ENCODE measurements at places on chromosomes 5 and 9.

DNA sequence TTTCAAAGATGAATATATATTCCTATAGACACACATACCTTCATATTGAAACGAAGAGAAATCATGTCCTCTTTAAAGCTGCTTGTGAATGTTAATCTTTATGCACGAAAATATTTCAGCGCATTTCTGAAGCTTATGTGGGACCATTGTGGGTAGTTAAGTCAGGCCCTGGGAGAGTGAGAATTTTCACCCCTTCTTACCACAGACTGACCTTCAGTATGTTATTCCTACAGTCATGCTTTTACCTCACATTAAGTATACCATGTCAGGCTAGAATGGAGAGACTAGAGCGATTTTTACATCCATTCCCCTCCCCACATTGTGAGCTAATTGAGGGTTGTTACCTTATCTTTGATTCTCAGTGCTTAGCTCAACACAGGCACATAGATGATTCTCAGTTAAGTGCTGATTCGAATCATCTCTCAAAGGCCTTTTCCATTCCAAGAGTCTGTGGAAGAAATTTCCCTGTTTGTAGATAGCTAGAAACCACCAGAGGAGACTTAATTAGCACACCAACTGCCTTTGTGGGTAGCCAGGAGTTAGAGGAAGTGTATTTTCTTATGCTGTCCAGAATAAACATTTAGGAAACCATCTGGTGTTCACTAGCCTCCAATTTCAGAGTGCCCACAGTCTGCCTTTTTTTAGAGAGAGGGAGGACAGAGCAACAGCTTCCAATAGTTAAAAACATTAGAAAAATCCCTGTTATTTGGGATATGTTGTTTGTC is 110.5 kb downstream of the MEGF10 start:
- DNase-seq, result no peak

DNA sequence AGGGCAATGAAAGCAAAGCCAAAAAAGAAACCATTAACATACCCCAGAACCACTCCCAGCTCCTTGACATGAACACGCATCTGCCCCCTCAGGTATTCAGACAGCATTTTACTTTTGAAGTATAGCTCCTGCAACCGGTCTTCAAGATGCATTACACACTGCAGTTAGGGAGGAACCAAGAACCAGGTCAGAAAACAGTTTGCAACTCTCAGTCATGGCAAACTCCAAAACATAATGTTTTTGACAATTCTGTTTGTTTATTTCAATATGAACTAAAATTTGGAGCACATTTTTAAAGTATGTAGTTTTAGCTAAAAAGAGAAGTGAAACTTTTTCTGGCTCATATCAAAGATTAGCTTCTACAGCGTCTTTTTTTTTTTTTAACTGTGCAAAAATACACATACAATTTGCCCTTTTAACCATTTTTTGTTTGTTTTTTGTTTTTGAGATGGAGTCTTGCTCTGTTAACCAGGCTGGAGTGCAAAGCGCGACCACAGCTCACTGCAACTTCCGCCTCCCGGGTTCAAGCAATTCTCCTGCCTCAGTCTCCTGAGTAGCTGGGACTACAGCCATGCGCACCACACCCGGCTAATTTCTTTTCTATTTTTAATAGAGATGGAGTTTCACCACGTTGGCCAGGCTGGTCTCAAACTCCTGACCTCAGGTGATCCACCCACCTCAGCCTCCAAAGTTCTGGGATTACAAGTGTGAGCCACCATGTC is 12.2 kb upstream of the RAPGEF6 start:
- DNase-seq, result no peak

DNA sequence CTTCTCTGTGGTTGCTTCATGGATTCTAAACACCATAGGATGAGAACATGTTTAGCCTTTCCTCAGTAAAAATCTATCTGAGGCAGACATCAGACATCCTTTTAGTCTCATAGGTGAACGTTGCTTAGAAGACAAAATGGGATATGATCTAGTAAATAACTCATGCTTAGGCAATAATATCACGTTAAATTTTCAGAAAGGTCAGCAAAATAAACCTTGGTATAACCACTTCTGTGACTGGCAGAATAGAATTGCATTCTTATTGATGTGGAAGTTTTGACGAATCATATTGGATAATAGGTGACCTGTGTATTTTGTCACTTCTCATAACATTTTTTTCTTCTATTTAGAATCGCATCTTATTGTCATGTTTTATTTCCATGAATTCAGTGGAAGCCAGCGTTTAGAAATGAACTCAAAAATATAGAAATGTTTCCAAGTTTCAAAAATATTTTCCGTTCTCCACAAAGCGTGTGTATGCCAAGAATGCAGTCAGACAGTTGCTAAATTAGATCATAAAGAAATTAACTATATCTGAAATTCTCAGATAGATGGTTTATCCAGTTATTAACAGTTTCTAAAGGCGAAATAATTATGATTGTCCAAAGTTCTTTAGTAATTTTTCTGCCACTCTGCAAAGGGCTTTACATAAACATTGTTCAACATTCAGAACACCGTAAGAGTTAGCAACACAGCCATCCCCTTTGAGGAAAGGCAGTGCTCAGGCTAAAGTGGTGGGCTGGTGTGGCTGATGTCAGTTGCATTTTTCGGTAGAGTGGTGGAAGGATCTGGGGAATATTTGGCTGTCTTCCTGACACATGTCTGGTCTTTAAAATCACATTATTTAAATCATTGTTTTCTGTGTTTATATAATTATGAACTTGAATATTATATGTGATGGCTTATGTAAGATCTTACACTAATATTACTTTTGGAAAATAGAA is 827.2 kb downstream of the MTRR start:
- no peak for DNase-seq

- DNase-seq, result no peak
These were observed 428.2 kb upstream of the IRX4 start for GRCh38 chr5:2310946-2311345.

DNA sequence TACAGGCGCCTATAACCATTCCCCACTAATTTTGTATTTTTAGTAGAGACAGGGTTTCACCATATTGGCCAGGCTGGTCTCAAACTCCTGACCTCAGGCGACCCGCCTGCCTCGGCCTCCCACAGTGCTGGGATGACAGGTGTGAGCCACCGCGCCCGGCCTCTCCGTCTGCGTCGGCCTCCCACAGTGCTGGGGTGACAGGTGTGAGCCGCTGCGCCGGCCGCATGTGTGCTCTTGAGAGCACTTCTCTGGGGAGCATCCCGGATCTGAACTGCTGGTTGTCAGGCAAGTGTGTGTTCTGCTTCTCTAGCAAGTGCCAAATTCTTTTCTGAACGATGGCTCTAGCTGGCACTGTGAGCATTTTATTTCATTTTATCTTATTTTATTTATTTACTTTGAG is 3.7 kb upstream of the ENTPD2 start:
- no peak for DNase-seq

- DNase-seq, result peak; percentile 4
These were observed 299.4 kb downstream of the COX7C start for GRCh38 chr5:86917117-86917579.

DNA sequence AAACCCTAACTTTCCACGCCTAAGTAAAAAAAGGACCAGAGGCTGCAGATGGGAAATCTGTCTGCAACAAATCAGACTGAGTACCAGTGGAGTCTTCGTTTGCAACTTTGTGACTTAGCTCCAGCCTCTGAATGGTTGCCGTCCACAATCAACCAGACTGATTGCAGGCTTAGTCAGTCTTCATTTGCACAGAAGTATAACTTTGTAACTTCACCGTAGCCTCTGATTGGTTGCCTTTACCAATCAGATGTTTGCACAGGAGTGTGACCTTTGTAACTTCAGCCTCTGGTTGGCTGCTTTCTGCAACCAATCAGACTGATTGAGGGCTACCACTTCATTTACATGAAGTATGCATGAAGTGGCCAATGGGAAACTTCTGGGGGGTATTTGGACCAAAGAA is 53.7 kb downstream of the TGFBR1 start:
- no peak for DNase-seq

DNA sequence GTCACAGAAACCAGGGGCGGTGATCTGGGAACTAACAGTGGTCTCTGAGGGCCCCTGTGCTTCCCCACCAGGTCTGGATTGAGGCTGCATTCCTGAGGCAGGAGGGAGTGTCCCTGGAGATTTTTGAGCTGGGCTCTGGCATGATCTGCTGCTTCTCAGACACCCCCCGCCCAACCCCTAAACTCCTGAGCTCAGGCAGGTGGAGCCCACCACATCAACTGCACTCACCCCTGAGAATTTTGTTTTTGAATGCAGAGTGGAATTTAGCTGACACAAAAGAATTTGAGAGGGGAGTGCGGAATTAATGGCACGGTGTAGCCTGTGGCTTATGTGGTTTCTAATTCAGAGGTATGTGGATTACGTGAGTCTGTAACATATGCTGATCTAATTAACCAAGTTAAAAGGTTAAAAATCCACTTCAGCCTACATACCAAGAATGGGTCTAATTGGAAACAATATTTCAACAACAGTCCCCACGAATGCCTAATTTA is 23.9 kb upstream of the CTSL start:
- no peak for DNase-seq

DNA sequence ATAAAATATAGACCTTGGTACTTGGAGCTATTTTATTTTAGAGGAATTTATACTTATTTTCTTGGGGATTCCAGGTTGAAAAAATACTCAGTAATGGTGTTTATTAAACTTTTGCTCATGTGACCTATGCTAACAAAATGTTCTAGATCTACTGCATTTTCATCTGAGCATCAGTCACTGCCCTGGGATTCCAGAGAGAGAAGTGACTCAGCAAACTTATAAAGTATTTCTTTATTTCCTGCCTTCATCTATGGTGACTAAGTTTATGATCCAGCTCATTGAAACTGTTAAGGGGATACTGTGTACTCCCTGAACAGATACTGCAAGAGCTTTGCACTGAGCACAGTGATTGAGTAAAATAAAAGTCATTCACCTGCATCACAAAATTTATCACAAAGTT is 298.5 kb upstream of the CDH18 start:
- no peak for DNase-seq

- peak; percentile 94 for DNase-seq
These were observed 5.9 kb downstream of the DUSP1 start for GRCh38 chr5:172764861-172765765.

DNA sequence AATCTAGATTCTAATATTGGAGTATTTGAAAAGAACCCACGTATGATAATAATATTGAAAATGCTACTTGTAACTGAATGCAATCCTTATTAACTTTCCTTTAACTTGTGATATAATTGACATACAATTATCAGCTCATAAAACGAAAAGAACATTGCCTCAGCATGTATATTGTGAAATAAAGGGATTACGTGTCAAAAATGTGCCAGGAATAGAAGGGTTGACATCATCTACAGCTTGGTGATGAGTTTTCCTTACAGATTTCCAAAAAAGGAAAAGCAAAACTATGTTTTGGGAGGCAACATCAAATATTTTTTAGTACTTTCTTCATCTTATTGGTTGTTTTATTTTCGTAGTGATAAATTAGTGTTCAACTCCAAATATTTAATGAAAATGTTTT is 266.0 kb upstream of the PTGER4 start:
- DNase-seq, result no peak

DNA sequence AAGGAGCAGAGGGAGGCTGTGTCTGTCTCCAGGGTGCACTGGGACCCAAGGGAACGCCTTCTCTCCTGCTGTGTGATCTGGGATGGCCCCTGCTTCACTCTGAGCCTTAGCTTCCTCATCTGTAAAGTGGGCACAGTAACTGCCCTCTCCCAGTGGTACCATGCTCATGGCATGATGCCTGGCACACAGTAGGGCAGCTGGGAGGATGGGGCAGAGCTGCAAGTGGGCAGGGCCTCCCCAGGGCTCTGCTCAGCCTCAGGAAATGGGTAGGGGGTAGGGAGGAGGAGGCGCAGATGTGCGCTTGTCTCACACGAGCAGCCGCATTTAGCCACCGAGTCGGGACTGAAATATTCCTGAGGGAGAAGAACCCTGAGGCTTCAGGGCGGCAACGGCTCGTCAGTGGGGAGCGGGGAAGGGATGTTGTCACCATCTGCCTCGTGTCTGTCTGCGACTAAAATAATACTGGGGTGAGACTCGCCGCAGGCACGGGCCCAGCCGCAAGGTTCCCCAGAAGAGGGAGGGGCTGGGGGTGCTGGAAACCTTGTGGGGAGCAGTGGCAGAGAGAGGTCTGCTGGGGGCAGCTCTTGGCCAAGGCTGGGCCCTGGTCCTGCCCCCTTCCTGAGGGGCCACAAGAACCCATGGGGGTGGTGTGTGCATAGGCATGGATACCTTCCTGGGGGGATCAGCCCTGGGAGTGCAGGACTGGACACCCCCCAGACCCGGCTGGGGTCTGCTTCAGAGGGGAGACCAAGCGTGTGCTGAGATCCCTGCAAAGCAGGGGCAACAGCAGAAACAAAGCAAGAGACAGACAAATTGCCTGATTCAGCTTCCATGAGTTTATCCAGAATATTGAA is 55.2 kb upstream of the PSD2 start:
- no peak for DNase-seq

- DNase-seq, result no peak
These were observed 1090.4 kb upstream of the CDH6 start for GRCh38 chr5:30103052-30103451.

DNA sequence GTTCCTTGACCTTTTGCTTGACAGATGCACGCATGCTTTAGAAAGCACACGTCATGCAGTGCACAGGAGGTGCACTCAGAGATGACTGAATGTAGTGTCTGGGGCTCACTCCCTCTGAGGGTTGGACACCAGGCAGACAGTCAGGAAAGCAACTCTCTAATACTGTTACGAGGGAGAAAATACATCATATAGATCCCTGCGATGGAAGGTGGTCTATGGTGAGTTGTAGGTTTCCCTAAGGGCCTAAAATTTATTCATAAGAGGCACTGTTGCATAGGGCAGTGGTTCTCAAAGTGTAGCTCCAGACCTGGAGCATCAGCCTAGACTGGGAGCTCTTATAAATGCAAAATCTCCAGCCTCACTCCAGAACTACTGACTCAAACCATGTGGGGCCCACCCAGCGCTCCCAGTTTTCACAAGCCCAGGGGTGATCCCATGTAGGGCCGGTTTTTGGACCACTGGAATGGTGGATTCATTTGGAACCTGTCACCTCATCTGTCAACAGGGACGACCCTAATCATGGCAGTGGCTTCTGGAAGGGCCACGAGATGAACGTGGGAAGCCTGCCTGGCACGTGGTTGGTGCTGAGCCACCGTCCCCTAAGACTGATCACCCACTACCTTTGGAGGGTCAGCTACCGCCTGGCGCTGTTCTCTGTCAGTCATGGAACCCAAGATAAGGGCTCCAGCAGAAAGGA is 16.8 kb upstream of the PHF19 start:
- no peak for DNase-seq

DNA sequence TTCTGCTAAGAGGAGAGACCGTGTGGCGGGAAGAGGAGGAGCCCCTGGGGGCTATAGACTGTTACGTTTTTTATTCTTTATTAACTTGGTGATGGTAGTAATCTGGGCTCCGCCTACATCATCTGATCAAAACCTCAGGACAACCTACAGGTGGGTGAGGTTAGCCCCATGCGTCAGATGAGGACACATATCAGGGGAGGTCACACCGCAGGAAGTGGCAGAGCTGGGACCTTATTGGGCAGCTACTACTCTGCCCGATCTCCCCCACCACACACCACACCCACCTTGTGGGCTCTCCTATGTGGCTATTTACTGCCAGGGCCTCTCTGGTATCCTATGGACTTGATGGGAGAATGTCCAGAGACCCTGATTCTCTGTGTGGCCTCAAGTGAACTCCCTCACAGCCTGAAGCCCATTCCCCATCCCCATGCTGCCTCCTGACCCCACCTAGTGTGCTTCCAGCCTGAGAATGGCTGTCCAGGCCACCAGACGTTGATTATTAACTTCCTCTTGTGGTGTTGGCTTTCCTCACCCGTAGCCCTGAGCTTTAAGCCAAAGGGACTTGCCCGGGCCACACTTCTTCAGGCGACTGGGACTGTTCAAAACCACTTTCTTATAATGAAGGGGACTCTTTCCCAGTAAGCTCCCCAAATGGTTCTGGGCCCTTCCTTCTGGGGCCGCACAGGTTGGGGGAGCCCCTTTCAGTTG is 8.2 kb downstream of the UNC5A start:
- DNase-seq, result peak; percentile 9

- no peak for DNase-seq
These were observed 190.2 kb upstream of the SNX2 start for GRCh38 chr5:122584411-122585300.
